Stimulated activated CD4-positive, alpha-beta T cell treated with anti-CD3 and anti-CD28 coated beads, Interleukin-1b, Interleukin-23, amount 100 ng/mL, for 24 hours (primary cell): ENCODE measurements at places on chromosomes 11 and 22.

DNA sequence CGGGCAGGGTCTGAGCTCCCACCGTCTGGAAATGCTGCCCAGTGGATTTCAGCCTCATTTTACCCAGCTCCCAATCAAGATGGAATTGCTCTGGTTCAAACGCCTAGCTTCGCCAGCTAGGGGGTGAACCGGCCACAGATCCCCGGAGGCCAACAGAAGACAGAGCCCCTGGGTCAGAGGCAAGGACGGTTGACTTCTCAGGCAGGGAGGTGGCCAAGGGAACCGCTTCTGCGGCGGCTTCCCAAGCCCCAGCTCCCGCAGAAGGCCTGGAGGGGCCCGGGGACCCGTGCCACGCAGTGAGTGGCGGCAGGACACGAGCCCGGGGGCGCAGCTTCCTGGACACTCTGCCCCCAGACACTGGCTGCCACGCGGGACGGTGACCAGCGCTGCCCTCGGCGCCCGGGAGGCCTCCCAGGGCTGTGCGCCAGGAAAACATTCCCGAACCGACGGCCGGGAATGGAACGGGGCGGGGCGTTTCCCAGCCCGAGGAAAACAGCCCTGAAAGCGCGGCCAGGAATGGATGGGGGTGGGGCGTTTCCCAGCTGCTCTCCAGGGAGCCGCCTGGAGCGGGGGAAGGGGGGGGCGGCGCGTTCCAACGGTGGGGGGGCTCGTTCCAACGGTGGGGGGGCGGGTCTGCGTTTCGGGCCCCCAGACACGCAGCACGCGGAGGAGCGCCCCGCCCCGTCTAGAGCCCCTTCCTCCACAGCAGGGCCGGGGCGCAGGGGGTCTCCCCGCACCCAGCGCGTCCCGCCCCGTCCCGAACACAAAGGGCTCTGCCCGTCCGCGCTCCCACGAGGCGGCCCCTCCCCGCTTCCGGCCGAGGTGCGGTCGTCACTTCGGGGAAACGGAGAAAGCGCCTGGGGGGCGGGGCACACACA is 13.5 kb upstream of the B4GALNT4 start:
- DNase-seq: peak; percentile 65

DNA sequence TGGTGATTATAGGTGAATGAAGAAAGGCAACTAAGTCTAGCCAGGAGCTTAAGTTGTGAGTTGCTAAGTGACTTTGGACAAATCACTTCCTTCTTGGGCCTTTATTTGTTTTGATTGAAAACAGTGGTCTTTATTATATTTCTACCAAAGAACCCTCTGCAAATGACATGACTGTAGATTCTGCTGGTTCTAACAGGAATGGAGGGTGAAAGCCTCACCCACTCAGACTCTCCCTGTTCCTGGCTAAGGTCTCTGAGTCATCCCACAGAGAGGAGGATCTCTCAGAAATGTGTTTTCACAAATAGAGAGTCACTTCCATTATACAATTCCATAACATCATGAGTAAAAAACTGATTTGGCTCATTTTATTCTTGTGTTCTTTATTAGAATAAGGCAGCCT is 583.9 kb upstream of the LRRC4C start:
- DNase-seq: no peak

- no peak for DNase-seq
Measured at GRCh38 chr11:123698546-123699127, 42.8 kb downstream of the ZNF202 start.

DNA sequence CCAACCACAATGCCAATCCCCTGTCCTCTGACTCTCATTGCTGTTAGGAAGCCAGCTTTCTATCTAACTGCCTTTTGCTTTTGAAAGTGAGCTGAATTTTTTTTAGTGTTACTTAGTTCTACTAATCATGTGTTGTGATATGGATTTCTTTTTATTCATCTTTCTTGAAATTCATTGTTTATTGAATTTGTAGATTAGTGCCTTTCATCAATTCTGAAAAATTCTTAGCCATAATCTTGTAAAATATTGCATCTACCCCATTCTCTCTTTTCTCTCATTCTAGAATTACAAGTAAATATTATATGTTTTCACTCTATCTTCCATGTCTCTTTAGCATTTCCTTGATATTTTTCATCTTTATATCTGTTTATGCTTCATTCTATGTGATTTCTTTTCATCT is 47.8 kb downstream of the DDIAS start:
- DNase-seq: no peak

DNA sequence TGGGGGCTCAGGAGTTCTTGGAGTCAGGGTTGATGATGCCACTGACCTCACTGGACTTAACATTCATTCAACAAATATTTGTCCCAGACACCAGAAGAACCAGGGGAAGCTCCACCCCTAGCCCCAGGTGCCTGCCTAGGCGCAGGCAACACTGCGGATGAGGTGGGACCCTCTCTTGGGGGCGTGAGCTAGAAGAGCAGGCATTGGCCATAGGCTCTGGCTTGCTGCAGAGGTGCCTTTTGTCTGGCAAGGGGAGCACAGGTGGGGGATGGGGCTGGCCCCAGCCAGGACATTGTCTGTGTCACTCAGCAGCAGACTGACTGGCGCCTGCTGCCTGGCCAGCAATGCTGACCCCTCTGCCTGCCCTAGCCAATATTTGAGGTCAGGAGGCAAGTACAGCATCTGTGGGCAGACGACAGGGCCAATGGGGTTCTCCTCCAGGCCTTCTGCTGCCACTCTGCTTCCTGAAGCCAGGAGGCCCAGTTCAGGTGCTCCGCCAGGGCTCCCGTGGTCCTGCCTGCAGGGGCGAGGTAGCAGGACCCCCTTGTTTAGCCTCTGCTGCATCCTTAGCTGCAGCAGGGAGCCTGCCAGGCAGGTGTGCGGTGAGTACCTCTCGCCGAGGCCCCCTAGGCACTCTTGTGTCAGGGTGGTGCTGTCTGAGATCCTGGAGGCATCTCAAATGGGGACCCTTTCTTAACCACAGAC is 4.0 kb downstream of the LINC01488 start:
- DNase-seq: no peak

DNA sequence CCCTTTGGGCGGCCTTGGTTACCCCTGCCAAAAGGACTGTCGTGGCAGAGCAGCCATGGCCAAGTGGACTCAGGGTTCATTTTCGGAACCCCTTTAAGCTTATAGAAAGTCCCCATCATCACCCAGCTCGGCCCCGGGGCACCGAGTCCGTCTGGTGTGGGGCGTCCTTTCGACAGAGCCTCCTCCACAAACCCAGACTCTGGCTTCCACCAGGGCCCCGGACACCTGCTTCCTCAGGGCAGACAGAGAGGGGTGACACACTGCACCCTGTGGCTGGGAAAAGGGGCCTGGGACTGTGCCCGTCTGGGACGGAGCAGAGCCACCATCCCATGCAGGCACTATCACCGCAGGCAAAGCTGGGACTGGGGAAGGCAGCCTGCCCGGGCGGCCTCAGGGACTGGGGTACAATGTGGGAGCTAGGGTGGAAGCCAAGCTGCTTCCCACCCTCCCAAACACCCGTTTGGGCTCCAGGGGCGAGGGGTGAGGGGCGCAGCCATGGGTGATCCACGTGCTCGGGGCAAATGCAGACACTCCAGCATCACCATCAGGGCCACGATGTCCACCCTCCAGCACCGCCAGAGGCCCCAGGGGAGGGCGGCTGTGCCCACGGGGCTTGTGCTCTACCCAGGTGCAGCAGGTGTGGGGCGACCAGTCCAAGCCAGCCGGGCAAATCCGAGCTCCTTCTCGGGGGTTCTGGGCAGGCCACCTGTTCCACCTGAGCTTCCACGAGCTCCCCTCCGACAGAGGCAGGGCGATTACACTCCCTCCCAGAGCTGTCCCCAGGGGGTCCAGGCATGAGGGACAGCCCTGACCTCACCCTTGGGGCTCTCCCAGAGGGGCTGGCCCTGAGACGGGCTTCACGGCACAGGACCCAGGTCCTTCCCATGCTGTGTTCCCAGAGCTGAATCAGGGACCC is 11.7 kb upstream of the MRPL23 start:
- DNase-seq: no peak

- DNase-seq: no peak
Measured at GRCh38 chr22:38137876-38138687, 27.6 kb upstream of the BAIAP2L2 start.

GRCh38 chr11:88909500-88909899 is 156.3 kb downstream of the GRM5 start:
- no peak for DNase-seq

GRCh38 chr11:103730131-103730940 is 306.1 kb upstream of the DDI1 start:
- DNase-seq: no peak

DNA sequence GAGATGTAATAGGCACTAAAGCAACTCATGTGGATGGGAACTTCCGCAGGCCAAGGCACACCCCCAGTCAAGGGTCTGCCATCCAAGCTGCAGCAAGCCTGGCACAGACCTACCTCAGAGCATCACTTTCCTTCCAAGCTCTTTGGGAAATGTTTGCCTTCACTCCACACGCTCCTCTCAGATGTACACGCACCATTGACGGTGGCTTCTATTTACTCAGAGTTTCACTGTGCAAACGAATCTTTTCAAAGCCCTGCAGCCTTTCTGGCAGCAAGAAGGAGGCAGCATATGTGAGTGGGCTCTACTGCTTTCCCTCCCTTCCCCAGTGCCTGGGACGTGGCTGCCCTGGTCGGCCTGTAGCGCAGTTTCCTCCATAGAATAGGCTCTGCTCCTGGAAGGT is 60.9 kb upstream of the USP47 start:
- no peak for DNase-seq

DNA sequence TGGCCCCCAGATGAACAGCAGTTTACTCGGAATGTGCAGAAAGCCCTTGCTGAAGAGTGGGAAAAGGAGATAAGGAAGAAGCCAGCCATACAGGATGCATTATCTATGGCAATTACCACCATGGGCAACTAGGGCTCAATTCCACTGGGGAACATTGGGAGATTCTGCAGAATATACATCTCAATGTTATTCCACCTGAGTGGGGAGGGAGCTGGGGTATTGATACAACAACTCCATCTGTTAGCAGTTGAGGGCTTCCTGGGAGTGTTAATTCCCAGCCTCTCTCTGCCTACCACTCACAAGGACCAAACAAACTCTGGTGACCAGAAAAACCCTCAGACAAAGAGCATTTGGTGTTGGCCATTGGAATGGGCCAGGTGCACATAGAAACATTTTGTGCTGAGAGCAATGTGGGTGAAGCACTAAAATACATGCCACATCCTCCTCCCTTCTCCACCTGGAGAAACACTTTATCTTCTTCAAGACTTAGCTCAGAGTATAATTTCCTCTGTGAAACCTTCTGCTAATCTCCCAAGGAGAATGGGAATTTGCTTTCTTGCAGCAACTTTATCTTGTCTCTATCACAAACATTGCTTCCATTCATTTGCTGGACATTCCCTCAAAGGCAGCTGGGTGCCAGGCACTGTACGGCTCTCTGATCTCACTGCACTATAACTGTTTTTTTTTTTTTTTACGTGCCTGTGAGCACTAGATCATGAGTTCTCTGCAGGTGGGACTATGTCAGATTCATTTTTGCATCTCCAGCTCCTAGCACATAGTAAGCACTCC is 292.2 kb downstream of the MN1 start:
- no peak for DNase-seq

DNA sequence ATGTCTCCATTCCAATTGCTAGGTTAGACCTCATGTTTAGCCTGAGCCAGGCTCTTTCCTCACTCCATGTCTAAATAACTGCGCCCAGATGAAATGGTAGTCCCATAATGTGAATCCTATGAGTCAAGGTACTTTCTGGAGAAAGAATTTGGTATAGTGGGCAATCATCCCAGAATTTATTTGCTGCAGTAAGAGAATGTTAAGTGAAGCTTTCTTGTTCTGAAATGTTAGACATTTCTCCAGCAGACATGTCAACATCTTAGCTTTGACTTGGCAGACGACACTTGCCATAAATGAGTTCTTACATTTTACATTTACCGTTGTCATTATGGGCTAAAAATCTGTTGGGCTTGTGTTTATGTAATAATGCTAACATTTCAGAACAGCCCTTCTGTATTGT is 165.2 kb downstream of the PGR start:
- DNase-seq: no peak
